ENCODE measurements at places on chromosomes 5 and 9.

DNA sequence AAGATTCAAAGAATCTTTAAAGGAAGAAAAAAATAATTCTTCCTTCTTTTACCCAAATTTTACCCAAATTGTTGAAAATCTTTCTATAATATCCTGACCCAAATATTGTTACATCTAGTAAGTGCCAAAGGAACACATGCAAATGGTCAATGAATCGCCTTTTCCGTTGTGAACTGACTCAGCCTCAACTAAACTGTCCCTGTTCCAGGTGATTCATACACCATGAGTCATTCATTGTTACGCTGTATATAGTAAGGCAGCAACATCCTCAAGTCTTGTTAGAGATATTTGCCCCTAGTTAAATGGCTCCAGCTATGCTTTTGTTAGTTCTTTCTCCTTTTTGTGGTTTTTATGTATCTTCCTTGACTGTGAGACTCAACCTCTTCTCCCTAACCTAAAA is 9.7 kb downstream of the PTGER4 start:
- DNase-seq = peak; percentile 88

GRCh38 chr5:151745071-151745705 is 13.2 kb downstream of the ATOX1 start:
- peak; percentile 82 for DNase-seq

DNA sequence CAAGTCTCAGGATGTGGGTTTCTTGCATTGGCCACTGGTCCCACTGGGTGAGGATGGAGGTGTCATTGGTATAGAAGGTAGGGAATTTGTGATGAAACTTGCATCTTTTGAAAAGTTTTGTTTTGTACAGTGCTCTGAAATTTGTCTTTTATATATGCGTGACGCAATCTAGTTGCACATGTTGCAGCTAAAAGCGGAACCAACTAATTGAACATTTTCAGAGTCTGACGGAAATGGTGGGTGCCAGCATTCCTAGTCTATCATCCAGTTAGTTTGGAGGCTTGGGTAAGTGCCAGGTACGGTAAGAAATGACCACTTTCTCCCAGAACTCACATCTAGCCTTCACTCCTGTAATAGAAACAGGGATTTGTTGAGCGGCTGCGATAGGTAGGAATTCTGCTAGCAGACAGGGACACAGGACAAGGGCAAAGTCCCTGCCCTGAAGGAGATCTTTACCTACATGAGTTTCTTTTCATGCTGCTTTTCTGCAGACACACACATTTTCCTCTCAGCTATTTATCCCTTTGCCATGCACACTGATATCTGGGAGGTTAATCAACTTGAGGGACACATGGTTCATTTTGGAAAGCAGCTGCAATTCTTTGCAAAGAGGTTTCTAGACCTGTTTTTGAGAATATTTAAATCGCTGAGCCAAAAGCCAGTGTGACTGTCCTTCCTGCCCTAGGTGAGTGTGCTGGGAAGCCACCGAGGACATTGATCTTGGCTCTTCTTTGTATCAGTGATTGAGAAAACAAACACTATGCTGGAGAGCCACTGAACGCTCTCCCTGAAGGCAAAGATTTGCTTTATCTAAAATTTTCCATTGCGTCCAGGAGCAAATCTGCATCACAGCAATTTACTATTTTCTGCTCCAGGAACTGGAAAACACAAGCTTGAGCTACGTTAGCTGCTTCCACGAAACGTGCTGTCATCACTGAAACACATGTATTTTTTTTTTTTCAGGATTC is 89.7 kb downstream of the DAP start:
- DNase-seq = peak; percentile 42

DNA sequence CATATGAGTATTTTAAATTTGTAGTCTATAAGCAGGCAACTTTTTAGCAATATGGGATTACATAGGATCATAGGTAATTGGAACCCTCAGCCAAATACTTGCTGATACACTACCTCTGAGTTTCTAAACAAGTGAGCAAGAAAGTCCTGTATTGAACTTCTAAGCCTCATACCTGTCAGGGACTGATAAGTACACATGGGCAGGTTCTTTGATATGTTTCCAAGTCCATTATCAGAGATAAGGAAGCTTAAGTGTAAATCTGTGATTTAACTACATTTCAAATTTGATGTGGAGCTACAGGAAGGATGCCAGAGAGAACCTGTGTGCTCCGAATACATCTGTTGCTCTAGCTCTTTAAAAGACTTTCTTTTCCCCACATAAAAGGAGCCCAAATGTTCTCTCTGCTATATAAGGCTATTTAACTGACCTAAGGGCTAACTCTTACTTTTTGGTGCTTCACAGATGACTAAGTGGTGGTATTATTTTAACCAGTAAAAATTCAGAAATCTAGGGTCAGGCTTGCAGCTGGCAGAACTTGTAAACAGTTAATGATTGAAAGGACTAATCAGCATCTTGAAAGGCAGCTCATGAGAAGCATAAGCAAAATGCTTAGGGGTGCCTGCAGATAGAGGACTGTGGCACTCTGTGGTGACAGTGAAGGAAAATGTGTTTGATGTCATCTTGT is 228.6 kb downstream of the NR3C1 start:
- no peak for DNase-seq

- no peak for DNase-seq
These were observed 220.3 kb downstream of the CSNK1G3 start for GRCh38 chr5:123732257-123732656.

DNA sequence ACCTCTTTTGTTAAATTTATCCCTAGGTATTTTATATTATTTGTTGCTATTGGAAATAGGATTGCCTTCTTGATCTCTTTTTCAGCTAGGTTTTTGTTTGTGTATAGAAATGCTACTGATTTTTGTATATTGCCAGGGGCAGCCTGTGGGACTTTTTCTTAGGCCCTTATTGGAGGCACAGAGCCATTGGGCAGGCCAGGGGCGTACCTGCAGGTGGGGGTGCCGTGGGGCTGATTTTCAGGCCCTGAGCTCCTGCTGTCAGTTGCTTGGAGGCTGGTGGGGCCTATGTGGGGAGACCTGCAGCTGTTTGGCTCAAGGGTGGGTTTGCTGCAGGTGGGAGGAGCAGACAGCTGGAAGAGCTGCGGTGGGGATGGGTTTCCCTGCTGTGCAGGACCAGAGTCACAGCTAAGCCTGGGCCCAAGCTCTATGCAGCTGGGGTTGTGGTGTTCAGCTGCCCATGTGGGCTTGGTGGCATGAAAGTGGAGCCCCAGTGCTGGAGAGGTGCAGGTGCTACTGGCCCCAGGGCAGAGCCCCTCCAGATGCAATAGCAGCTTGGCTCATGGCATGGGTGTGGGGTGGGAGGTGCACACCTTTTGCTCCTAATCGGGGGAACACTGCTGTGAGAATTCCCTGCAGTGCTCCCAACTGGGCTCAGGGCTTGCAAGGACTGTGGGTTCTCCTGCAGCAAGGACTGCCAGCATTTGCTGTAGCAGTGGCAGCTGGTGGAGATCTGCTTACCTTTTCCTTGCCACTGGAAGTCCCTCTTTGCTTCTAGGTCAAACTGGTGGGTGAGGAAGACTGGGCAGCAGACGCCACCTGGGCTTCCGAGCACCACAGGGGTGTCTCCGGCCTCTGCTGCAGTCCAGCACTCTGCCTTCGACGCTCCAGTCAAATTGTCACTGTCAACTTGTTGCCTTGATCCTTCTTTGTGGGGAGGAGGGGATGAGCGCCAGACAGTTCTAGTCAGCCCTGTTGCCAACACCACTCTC is 7.6 kb upstream of the CLPTM1L start:
- no peak for DNase-seq

- DNase-seq = peak; percentile 57
These were observed 57.0 kb downstream of the ECPAS start for GRCh38 chr9:111427186-111427585.

GRCh38 chr9:27394154-27394825 is 97.3 kb upstream of the EQTN start:
- DNase-seq = no peak

Measured in AG08395 (cell line).